ENCODE measurements at places on chromosomes 1 and 21. TPM values are rescaled to one million over a fixed set of nuclear protein-coding genes. Genes with fewer than 3 reads are reported as not detected.

- 0 out of 2 replicates have a peak, but pooled peaks cover 4% of the 10 kb centered on the region for H3K4me1 ChIP-seq
- no peaks in the 10 kb centered on the region for H3K27me3 ChIP-seq
- no peak overlapping the region for H3K4me3 ChIP-seq
- no peak overlapping the region for H3K27ac ChIP-seq
Observed at GRCh38 chr1:113031171-113031933, 41.6 kb upstream of the LRIG2 start.

DNA sequence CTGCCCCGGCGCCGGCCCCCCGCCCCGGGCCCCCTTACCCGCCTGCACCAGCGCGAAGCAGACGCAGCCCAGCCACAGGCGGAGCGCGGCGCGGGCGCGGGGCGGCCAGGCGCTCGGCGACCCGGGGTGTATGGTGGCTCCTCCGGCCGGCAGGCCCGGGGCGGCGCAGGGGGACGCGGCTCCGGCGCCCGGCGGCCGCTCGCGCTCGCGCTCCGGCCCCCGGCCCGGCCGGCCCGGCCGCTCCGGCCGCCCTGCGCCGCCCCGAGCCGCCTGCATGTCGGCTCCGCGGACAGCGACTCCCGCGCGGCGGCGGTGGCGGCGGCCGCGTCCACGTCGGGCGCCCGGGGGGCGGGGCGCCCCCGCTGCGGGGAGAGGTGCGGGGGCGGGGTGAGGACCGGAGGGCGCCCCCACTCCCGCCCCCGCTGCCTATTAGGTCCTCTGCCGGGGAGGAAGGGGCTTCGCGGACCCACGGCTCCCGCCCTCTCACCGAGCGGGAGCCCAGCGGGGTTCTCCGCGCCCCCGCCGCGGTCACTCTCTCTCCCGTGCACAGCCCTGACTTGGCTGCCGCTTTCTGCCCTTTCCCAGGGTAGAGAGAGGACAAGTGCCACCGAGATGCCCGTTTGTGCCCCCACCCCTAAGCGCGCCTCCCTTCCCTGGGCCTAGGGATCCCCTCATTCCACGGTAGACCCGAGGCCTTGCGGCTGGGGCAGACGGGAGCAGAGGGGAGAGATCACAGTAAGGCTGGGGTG is at the start of gene FNDC5:
Gene FNDC5 (minus strand): TSS at position 298 of the 749 bp plus-strand sequence.
- no peak within 1 kb of the TSS for H3K27ac ChIP-seq
- H3K4me1 ChIP-seq: no peaks in the 10 kb centered on the region
- DNase-seq: peak; percentile 43
- H3K4me3 ChIP-seq: peak within 1 kb of the TSS; percentile 36
- H3K36me3 ChIP-seq: no peaks in the 10 kb centered on the region

GRCh38 chr1:44405031-44405797 is at the start of gene RNF220:
Gene RNF220 (plus strand): TSS chr1:44405255.
- DNase-seq: peak; percentile 58
- no peaks in the 10 kb centered on the region for H3K27me3 ChIP-seq
- H3K27ac ChIP-seq: no peak within 1 kb of the TSS
- no peaks in the 10 kb centered on the region for H3K36me3 ChIP-seq
- H3K4me3 ChIP-seq: peak within 1 kb of the TSS; percentile 46

- H3K27ac ChIP-seq: no peak overlapping the region
- no peaks in the 10 kb centered on the region for H3K27me3 ChIP-seq
- DNase-seq: no peak
- no peak overlapping the region for H3K4me3 ChIP-seq
Observed at GRCh38 chr21:20215959-20216358, 782.2 kb upstream of the NCAM2 start.

DNA sequence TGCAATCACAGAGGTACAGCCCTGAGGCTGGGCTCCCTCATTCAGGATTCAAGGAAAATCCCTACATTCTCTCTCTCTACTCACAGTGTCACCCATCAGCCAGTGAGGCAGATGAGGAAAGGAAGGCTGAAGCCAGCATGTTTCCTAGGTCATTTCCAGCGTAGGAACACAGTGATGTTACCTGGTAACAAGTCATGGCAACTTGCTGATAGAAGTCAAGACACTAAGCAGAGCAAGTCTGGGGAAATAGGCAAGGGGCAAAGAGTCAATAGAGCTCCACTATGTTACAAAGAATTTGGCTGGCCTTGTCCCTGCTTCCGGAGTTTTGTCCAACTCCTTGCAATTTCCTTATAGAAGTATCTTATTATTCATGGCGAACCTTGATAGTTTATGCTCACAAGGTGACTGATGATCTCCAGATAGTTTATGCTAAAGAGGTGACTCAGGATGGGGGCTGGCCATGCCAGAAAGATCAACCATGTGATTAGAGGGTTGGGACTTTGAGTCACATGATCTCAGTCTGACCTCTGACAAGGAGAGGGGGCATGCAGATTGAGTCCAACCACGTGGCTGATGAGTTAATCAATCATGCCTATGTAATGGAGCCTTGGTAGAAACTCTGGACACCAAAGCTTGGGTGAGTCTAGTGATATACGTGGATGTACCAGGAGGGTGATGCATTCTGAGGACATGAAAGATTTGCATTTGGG is 51.1 kb downstream of the SUSD4 start:
- no peaks in the 10 kb centered on the region for H3K36me3 ChIP-seq
- DNase-seq: no peak
- no peak overlapping the region for H3K27ac ChIP-seq
- no peak overlapping the region for H3K4me3 ChIP-seq

DNA sequence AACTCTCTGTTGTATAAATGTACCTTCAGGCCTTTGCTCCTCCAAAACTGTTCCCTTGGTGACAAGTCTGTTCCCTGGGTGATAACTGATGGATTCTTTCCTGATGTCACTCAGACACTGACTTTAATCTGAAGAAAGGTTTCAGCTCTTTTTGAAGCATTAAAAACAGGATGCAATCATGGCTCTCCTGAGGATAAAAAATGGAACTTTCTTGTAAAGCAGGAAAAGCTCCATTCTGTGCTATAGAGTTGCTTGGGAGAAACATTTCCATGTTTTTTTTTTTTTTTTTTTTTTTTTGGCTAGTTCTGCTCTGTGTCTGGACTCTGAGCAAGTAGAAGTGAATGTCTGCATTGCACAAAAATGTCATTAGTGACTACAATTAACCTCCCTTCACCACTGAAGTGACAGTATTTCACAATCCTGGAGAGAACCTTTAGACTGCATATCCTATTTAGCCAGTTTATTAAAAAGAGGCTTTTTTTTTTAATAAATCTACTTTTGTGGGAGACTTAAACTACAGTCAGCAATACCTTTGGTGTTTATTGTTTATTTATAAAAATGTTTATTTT is 101.7 kb upstream of the PRMT6 start:
- H3K4me3 ChIP-seq: no peak overlapping the region
- H3K36me3 ChIP-seq: no peaks in the 10 kb centered on the region
- DNase-seq: no peak
- no peaks in the 10 kb centered on the region for H3K4me1 ChIP-seq
- H3K27me3 ChIP-seq: no peaks in the 10 kb centered on the region

Gene PCAT6
- not detected for total RNA-seq
